Cerebellar nuclear complex (tissue), 1 donor: ENCODE measurements at places on chromosomes 1 and 21.

- DNase-seq: no peak
Observed at GRCh38 chr1:245001252-245001651, 136.9 kb upstream of the HNRNPU start.

- no peak for DNase-seq
Observed at GRCh38 chr1:221698579-221699349, 43.1 kb downstream of the DUSP10 start.

DNA sequence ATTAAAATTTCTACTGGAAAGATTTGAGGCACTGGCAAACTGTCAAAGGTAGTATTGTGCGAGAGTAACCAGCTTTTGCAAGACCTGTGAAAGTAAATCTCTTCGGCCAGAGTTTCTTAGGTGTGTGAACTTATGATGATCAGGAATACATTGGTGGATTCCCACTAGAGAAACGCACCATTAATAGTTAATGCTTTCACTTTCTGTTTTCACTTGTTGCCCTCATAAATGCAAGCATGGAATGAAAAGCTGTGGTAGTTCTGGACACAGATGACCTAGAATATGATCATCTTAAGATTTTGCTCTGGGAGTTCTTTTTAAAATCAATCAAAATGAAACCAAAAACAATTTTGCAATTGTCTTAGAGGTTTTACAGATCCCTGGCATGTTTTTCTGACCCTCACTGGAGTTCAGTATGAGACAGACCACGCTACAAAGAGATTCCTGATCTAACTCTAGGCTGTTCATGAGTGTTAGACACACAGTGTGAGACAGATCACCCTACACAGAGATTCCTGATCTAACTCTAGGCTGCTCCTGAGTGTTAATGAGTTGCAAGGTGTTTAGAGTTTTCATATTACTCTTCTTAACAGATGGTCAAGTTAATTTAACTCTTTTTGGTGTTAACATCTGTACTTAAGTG, 98.8 kb downstream of the SDCCAG8 start:
- no peak for DNase-seq

DNA sequence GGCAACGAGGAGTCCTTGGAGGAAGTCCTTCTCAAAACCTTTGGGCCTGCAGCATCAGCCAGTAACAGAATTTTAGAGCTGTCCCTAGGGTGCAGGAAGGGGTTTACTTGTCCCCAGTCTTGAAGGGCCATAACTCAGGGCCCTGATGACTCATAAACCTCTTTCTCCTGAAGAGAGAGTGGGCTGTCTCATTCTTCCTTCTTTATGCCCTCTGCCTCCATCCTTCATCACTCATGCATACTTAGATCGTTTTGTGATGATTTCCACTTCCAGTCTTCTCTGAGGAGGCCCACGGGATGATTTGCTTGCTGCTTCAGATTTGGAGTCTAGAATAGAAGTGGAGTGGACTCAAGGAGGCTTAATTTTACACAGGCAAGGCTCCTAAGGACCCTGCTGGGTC, 60.2 kb downstream of the NDUFS5 start:
- no peak for DNase-seq

DNA sequence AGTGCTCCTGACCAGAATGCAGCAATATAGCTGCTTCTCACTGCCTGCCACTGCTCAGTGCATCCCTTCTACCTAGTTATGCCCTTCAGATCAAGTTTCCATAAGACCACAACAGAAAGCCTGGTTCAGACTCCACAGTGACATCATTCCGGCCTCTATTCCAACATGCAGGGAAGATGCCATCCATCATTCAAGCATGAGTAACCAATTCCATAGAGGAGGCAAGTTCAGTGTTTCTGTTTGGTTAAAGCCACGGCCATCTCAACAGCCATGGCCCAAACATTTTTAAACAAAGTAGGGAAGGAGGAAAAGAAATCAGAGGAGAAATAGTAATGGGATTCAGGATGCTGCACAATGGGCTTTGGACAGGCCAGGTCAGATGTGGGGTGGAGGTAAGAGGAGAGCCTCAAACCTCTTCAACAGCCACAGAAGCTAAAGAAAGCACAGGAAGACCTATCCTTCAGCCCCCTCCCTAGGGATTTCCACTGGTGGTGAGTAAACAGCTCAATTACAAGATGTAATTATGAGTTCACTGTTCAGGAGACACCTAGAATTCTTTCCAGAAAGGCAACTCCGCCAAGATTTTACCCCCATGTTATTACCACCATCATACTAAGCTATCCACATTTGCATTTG, 484.9 kb downstream of the SETD4 start:
- DNase-seq: no peak

- DNase-seq: no peak
Observed at GRCh38 chr1:1434824-1435105, 725 bp upstream of the VWA1 start.

DNA sequence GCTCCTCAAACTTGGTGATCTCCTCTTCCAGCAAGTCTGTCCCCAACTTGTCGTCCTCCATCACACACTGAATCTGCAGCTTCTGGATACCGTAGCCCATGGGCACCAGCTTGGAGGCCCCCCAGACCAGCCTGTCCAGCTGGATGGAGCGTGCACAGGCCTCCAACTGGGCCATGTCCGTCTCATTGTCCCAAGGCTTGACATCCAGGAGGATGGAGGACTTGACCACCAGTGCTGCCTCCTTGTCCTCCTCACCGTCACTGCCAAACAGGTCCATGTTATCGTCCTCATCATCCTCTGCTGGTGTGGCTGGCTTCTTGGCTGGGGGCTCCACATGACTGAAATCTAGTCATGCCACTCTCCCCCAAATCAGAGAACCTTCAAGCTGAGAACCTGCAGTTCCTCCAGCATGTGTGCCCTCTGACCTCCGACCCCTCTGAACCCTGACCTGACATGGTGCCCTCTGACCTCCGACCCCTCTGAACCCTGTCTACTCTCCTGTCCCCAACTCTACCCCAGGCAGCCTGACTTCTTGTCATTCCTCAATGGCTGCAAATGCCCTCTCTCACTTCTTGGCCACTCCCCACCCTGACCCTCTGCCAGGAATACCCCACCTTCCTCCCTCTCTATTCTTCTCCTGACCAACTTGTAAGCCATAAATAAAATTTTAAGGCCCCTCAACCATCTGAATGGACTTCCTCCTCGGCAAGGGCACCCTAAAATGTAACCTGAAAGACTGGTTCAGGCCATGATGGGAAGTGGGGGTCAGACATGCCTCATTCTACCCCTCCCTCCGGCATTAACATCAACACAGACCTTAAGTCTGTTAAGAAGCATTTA, 275.7 kb upstream of the C1orf174 start:
- no peak for DNase-seq

DNA sequence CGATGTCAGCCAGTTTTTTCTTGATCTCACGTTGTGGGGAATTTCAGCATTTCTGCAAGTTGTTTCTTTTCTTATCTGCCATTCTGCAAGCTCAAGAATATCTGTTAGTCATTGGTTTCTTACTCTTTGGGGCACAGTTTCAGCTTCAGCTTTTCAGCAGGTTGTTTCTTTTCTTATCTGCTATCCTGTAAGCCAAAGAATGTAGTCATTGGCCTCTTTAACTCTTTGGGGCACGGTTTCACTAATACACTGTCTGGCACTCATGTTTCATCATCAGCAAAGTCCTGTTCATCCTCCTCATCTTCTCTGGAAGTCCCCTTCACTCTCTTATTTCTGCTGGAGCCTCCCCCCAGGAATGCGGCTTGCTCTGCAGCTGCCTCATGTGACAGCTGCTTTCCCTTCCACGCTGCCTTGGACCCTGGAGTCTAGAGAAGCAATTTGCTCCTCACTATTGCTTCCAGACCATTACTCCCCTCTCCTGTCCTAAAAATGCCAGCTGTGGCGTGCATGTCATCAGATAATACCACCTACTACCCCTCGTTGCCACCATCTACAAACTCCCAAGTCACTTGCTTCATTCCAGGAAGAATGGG, 67.0 kb upstream of the CACNA1E start:
- DNase-seq: no peak

GRCh38 chr1:10693497-10694273, 102.8 kb downstream of the CASZ1 start:
- DNase-seq: no peak

DNA sequence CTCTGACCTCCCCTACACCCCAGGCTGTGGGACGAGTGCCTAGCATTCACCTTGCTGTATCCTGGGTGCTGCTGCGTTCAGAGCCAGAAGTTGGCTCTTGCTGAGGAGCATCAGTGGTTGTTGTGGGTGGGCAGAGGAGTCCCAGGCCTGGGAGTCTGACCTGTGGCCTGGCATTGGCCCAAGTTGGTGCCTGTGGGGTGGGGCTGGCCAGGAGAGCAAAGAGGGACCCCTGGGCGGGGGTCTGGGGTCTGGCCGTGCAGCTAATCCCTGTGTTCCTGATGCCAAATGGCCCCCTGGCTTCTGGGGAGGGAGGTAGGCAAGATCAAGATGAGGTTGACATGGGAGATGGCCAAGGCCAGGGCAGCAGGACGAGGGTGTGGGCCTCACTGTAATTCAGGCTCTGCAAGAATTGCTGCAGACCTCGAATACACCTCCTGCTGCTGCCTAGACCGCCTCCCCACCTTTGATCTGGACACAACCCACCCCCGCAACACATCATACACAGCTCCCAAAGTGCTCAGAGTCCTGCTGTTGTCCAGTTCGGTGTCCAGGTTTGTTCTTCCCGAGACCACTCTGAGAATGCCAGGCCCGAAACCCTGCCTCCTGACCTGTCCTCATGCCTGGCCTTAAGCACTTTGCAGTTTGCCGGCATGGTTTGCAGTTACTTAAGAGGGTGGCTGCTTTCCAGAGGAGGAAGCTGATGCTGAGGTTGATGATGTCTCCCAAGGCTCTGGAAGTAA, 28.7 kb downstream of the CDK18 start:
- DNase-seq: no peak

DNA sequence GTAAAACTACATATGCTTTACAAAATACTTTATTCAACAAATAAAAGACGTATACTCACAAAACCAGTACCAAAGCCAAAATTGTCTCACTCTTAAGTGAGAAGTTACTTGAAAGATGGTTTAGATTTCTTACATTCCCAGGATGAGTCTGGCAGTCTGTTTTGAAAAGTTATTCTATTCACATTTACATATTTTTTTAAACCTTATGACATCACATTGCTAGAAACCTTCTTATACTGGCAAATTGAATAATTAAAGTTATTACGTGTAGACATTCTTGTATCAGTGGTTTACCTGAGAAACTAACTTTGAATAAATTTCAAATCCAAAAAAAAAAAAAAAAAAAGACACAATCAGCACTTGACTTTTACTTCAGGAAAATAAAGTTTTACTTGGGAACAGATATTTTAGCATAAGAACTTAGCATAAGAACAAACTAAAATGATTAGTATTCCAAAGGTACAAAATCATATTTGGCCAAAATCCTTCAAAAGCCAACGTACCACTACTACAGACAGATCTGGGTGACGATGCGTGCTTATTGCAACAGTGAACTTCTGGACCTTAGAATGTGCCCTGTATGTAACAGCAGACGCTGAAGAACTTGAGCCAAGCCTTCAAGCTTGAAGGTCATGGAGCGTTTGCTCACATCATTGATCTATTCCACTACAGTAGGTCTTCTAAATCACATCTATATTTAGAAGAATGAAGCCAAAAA, 2.5 kb downstream of the CDC42BPA start:
- DNase-seq: no peak
